Activated T-cell treated with anti-CD3 and anti-CD28 coated beads, Interleukin-2, amount 50 U/mL, for 48 hours (primary cell): ENCODE measurements at places on chromosomes 7 and 10.

- DNase-seq = peak; percentile 14
Observed at GRCh38 chr10:11320809-11321520, 290.5 kb downstream of the USP6NL start.

- DNase-seq = peak; percentile 18
Observed at GRCh38 chr10:91551856-91552255, 81.0 kb downstream of the PPP1R3C start.

DNA sequence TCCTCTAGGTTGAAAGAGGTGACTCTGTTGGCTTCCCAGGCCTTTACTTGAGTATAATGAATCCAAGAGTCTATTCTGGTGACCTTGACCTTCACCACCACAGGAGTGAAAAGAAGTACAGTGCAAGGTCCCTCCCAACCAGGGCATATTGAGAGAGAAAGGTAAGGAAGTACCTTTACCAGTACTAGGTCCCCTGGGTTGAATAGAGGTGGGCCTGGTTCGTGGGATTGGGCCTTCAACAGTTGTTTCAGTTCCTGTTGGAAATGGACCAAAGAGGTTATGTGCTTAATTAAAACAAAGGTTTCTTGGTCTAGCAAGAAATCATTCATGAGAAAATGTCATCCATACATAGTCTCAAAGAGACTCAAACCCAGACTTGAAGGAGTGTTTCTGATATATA is 6.4 kb upstream of the SFTPA1 start:
- DNase-seq = no peak

DNA sequence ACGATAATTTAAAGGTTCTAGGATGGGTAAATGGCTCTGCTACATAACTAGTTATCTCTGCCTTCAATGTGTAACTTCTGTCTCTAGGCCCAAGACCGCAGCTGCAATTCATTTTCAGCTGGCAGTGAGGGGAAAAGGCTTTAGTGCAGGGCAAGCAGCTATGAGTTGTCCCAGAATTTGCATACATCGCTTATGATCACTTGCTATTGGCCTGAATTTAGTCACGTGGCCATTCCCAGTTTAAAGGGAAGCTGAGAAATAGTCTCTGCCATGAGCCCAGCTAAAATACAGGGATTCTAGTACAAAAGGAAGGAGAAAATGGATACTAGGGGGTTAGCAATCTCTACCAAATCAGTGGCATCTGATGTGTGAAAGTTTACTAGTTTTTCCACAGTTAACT is 145.8 kb upstream of the IMMP2L start:
- DNase-seq = no peak

GRCh38 chr7:146565872-146566271 is 449.3 kb downstream of the CNTNAP2 start:
- DNase-seq = no peak

DNA sequence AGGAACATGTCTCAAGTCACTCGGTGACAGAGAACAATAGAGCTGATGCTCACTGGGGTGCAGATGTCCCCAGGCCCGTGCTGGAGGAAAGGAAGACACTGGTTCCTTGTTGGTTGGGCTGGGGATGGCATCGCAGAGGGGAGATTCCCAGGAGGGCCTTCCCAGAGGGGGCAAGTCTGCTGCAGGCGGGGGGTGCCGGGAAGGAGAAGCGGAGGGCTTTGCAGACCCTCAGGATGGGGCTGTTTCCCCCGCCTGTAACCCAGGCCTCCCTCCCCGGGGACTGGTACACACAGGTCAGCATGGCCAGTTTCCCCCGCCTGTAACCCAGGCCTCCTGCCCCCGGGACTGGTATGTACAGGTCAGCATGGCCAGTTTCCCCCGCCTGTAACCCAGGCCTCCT is 283.8 kb downstream of the DNAJB6 start:
- no peak for DNase-seq

- DNase-seq = no peak
Observed at GRCh38 chr10:25573316-25573715, 360.7 kb upstream of the MYO3A start.

DNA sequence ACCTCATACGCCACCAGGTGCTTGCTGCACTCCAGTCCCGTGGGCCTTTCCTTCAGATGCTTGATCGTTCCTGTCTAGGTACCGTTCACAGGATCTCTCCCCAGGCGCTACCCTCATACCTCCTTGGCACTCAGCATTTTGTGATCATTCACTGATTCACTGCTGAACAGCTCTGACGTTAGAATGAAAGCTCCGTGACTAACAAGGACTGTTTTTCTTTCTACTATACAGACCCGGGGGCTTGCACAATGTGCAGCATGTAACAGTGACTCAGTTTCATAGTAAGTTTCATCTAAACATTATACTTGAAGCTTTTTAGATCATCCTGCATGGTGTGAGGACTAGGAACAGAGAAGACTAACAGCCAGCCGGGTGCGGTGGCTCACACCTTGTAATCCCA is 20.6 kb downstream of the KIN start:
- no peak for DNase-seq

DNA sequence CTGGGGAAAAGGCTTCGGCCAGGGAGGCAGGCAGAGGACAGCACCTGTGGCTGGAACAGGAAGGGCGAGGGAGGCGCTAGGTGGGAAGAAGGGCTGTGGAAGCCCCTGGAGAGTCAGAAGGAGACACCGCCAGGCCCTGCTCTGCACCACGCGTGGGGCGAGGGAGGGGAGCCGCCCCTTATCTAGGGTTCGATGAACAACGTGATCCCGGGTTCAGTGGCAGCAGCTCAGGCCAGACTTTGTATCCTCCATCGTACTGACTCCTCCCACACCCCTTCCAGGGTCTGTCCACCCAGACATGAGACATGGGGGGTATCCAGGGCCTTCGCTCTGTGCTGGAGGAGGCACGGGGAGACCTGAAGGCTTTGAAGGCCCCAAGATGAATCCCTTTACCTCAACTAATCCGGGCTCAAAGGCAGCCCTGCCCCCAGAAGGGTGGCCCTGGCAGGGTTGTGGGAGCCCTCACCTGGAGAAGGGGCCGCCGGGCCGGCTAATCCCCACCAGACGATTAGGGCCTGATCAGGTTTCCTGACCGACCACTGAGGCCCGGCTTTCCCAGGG is 110.8 kb downstream of the PDGFA start:
- no peak for DNase-seq

DNA sequence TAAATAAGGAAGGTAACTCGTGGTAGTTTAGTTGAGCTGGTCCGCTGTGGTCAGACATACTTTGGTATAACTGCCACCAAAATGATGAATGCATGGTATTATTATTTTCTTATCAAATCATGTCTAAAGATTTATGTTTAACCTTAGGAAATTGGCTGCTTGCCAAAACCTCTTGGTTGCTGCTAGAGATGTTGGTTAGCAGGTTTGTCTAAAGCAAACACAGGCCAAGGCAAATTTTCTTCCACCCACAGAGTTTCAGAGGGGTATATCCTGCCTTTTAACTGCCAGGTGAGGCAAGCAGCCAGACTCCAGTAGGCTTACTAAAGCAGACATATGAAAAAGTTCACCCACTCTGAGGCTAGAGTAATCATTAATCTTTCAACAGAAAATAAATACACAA is 101.4 kb downstream of the SEMA3E start:
- no peak for DNase-seq

DNA sequence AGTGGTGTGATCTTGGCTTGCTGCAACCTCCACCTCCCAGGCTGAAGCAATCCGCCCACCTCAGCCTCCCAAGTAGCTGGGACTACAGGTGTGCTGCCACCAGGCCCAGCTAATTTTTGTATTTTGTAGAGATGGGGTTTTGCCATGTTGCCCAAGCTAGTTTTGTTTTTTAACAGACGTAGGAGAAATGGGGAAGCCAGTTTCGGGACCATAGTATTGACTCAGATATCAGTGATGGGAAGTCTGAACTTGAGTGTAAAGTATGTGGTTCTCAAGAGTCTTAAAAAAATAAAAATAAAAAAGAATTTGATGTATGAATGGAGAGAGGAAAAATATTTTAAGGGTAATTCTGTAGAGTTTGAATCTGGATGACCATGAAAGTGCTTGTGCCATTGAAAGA is 34.2 kb downstream of the SP4 start:
- DNase-seq = no peak

GRCh38 chr10:31622978-31623377 is 304.0 kb downstream of the ZEB1 start:
- no peak for DNase-seq

GRCh38 chr10:47340608-47341170 is 7.5 kb upstream of the RBP3 start:
- DNase-seq = peak; percentile 79

GRCh38 chr7:81515009-81515408 is 254.8 kb downstream of the HGF start:
- no peak for DNase-seq

DNA sequence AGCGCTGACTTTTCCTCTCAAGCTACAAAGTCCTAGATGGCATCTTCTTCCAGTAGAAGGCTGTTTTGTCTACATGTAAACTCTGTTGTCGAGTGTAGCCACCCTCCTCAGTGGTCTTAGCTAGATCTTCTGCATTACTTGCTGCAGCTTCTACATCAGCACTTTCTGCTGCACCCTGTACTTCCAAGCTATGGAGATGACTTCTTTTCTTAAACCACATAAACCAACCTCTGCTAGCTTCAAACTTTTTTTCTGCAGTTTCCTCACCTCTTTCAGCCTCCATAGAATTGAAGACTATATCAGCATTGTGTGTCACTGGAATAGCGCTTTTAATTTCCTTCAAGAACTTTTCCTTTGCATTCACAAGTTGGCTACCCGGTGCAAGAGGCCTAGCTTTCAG is 87.8 kb downstream of the LANCL2 start:
- DNase-seq = no peak

GRCh38 chr10:61279400-61279799 is 173.8 kb downstream of the TMEM26 start:
- no peak for DNase-seq

DNA sequence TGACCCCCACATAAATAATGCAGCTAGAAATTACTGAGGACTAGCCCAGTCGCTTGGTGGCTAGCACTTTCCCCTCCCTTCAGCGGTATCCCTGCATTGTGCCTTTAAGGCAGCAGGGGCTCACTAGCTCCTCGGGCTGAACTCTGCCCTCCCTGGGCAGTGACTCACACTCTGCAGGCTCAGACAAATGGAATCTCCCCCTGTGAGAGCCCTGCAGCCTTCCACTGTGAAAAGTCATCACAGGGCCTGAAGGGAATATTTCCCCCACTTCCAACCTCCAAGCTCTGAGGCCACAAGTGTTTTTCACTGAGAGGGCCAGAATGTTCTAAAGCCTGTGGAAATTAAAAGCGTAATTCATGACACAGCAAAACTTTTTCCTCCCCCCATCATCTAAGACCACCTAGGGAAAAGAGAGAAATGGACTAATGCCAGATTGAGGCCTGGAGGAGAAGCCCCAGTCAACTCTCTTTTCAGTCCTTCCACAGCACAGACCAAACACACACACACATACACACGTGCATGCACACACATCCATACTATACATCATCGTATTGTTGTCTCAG is 93.6 kb upstream of the COL1A2 start:
- DNase-seq = no peak

DNA sequence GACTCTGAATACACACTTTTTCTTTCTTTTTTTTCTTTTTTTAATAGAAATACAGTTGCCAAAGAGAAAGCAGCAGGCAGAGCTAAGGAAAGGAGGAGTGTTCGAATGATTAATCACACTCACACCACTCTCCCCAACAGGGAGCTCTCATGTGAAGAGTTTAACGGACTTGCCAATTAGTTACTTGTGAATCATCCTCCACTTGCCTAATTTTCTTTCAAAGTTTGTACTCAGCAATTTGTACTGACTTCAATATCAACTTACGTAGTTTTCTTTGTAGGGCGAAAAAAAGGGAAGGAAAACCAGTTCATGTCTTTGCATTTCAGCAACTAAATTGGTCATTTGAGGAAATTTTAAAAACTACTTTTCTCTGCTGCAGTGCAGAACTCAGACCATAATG is 109.2 kb downstream of the PIP4K2A start:
- DNase-seq = no peak

- DNase-seq = no peak
Observed at GRCh38 chr10:117597216-117597615, 54.7 kb downstream of the EMX2 start.

GRCh38 chr10:51915031-51915542 is 215.7 kb upstream of the CSTF2T start:
- no peak for DNase-seq

DNA sequence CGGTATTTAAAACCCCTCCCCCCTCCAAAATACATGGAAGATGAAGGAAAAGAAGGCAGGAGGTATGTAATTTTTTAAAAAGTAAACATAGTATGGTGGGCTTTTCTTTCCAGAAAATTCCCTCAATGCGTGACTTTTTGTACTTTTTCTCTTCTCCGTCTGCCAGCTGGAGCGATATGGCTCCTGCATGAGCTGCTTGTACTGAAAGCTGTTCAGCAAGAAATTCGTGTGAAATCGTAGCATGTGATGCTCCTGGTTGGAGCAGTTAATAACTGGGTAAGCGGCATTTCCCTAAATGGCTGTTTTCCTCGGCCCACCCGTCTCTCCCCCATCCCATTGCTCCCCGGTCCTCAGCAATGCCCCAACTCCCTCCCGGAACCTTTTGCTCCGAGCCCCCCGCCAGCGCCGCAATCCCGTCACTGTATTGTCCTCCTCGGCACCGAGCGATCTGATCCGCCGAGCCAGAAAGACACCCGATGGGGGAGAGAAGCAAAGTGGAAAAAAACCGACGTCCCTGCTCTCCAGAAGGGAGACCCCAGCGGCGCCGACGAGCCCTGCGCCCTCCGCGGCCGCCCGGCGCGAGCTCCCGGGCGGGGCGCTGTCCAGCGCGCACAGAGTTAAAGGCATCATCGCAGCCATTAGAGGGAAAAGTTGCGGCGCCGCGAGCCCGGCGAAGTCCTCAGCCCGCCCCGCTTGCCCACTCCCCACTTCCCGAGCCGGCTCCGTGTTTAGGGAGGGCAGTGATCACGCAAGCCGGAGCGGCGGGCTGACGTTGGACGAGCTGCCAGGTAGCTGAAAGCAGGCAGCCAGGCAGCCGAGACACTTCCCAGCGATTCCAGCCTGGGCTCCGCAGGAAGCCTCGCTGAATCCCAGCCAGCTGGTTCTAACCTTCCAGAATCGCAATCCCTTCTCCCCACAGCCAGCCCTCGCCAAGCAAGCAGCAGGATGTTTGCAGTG is at the start of gene VSTM2A:
Gene VSTM2A, plus strand, starts transcription at position 707 of the 957 bp plus-strand sequence. CDS start 356 bp downstream, outside the sequence.
- DNase-seq = no peak

- no peak for DNase-seq
Observed at GRCh38 chr10:120598386-120598785, 141.4 kb downstream of the PLPP4 start.

GRCh38 chr7:35820858-35821257 is 20.0 kb downstream of the SEPTIN7 start:
- no peak for DNase-seq
